IPS-NIHi11 (cell line): ENCODE measurements at places on chromosomes 2 and 18.

DNA sequence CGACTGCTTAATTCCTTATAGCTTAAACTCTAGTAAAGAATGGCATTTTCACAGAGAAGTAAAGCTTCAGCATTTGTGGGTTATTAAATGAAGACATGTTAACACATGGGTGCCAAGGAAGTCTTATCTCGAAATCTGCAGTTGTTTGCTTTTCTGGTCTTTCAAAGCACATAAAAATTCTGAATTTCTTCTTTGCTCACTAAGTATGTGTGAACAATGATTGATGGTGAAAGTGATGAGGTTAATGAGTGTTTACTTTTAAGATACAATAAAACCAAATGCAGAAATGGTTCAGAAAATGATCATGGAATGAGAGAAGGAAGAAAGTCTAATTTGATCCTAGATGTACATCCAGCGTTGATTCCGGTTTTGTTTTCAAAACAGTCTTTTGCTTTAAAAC is 234.6 kb upstream of the RAB12 start:
- no peak for DNase-seq

DNA sequence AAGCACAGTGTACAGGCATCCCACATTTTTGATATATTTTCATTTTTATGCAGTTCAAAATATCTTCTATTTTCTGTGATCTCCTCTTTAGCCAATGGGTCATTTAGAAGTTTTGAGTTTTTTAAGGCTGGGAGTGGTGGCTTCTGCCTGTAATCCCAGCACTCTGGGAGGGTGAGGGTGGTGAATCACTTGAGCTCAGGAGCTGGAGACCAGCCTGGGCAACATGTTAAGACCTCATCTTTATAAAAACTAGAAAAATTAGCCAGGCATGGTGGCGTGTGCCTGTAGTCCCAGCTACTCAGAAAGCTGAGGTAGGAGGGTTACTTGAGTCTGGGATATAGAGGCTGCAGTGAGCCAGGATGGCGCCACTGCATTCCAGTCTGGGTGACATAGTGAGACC is 17.8 kb downstream of the UBR3 start:
- no peak for DNase-seq

GRCh38 chr2:190340369-190340768 is 3.0 kb upstream of the INPP1 start:
- peak; percentile 39 for DNase-seq

DNA sequence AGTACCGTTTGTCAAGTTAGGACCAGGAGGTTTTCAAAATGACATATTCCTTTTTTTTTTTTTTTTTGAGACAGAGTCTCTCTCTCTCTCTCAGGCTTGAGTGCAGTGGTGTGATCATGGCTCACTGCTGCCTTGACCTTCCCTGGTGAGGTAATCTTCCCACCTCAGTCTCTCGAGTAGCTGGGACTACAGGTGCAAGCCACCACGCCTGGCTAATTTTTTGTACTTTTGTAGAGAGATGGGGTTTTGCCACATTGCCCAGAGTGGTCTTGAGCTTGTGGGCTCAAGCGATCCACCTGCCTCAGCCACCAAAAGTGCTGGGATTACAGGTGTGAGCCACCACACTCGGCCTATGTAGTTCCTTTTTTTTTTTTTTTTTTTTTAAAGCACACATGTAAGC is 127.9 kb upstream of the SEC11C start:
- DNase-seq = no peak

GRCh38 chr2:180352620-180353019 is 345.5 kb upstream of the CWC22 start:
- no peak for DNase-seq

DNA sequence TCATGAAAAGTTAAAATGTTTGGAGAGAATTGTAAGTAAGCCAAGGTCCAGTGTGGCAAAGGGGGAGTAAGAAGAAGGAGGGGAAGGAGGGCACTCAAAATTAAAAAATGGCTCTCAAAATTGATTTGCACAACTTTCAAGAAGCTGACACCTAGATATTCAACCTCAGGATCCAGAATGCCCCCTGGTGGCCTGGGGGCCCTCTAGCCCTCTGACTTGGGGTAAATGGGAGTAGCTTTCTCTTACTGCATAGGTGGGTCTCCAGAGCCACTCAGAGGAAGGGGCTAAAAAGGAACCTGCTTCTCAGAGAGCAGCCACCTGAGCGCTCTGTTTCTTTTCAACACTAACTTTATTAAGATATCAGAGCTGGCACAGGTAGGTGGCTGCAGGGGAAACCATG is 968.5 kb downstream of the BCL11A start:
- peak; percentile 37 for DNase-seq

DNA sequence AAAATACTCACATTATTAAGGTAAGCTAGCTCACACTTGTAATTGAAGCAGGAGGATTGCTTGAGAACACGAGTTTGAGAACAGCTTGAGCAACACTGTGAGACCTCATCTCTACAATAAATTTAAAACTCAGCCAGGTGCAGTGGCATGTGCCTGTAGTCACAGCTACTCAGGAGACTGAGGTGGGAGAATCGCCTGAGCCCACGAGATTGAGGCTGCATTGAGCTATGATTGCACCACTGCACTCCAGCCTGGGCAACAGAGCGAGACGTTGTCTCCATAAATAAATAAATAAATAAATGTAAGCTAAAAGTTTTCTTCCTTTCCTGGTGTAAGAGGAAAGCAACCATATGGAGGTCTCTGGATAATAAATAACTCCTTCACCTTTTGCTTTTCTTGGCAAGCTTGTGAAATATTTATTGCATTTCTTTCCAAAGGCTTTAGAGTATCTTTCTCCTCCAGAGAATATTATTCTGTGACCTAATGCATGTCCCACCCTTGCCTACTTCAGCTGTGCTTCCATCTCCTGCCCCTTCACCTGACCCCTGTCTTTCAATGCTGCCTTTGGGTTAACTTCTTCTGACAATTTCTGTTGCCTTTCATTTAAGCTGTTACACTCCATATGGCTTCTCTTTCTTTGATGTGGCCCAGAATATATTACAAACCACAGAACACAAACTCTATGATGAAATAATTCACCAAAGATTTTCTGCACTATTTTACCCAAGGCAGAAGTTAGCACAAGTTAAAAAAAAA is 280.7 kb upstream of the RND3 start:
- DNase-seq = no peak

GRCh38 chr2:229660391-229660790 is 54.0 kb downstream of the DNER start:
- DNase-seq = no peak

DNA sequence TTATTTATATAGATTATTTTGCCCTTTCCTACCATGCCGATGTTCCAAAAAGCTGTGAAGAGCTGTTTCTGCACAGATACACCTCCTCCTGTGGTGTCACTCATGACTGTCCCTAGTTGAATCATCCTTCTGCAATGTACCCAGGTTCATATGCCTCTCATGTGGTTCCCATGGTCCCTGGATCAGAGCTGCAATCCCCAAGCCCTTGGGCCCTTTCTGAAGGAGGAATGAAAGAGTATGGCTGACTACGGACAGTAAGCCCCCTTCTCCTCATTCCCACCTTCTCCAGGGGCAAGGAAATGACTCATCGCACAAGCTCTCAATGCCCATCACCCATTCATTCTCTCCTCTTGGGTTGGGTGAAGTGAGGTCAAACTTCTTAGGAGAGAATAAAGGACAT is 63.9 kb upstream of the ACVR1 start:
- DNase-seq = no peak

DNA sequence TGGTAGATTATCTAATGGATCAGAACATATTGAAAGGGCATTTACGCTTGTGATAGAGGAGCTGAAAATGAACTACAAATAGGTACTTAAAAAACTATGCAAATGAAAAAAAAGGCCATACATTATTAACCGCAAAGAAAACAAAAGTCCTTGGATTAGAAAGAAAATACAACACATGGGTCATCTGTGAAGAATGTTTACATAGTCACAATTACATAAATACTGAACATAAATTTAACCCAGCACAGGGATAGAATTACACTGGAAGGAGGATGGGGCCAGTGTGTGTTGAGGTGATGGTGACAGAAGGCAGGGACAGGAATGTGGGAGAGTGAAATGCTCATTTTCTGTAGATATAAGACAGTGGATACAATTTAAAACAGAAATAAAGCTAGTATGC is 6.6 kb downstream of the NTSR2 start:
- DNase-seq = no peak

GRCh38 chr2:171383134-171383533 is 50.7 kb downstream of the METTL8 start:
- DNase-seq = no peak

GRCh38 chr2:66839551-66840320 is 404.8 kb downstream of the MEIS1 start:
- peak; percentile 24 for DNase-seq

- DNase-seq = no peak
These were observed 124.9 kb downstream of the DSC3 start for GRCh38 chr18:30917651-30918050.

- DNase-seq = no peak
These were observed 197.1 kb upstream of the SMAD2 start for GRCh38 chr18:48127606-48128005.

DNA sequence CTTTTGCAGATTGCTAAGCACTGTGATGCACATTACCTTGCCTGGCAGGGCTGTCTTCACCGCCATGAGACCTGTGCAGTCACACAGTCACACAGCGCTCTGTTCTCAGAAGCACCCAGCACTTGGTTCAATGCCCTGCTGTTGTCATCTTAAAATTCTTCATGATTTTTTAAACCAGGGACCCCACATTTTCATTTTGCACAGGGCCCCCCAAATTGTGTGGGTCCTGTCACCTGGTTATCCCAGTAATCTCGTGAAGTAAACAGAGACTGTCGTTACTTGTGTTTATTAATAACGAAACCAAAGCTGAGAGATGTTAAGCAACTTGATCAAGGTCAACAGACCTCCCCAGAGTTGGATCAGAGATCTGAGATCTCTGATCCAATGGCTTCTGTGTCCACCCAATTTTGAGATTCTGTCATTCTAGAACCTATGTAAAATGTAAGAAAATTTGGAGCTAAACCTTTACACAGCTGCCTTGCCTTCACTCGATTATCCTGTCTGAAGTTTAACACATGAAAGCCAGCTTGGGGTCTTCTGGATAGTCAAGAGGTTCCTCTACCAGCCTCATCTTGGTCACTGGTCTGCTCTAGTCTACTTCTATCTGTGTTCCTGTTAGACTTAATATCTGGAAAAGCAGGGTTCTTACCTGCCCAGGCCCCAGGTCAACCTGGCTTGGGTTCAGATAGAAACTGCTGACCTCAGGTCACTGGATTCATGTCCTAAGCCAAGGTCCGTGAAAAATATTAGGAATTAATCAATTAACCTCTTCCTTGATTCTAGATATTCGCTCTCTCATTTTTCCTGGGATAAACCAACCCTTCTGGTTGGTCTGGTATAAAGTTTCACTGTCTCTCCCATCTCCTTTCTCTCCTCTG is 13.7 kb upstream of the TTC39C start:
- no peak for DNase-seq

GRCh38 chr2:122338000-122338399 is 582.5 kb downstream of the TSN start:
- no peak for DNase-seq

- peak; percentile 83 for DNase-seq
These were observed 70.8 kb upstream of the SMAD7 start for GRCh38 chr18:49021433-49022129.

- DNase-seq = no peak
These were observed 228.7 kb upstream of the SLC8A1 start for GRCh38 chr2:40680547-40680946.

- no peak for DNase-seq
These were observed 19.5 kb downstream of the INPP4A start for GRCh38 chr2:98463988-98464771.

- no peak for DNase-seq
These were observed 6.1 kb downstream of the HJURP start for GRCh38 chr2:233848276-233848675.

DNA sequence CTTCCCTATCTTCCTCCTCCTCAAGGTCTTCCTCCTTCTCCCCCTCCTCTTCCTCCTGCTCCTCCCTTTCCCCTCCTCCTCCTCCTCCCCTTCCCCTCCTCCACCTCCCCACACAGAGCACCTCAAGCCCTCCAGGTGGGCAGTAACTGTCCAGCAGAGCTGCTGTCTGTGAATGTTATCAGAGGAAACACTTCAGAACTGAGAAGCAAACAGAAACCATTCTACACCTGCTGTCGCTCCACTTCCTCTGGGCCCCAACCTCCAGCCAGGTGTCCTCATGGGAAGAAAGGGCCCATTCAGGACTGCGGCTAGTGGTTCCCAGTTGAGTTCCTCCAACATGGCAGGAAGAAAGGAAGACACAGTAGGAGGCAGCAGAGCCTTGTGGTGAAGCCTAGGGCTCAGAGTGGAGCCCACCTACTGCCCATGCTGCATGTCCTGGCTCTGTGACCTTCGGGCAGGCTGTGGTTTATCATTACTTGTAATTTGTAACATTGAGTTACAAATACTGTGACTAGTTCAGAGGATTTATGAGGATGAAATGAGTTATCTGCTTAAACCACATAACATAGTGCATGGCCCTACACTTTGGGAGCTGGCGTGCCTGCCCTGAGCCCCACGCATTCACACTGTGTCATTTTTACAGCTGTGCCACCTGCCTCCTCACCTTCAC is 165.9 kb upstream of the ID2 start:
- no peak for DNase-seq

DNA sequence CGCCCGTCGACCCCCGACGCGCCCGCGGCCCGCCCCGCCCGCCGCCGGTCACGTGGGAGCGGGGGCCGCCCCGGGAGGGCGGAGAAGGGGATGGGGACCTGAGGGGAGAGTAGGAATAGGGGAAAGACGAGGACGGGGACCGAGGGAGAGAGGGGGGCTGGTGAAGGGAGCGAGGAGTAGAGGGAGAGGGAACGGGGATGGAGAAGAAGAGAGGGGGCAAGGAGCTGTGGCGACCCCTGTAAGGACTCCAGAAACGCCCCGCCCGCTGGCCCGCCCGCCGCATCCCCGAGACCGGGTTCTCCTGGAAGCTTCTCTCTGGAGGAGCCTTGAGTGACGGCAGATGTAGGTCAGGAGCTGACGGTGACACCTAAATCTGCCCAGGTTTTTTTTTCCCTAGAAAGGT is 615 bp downstream of the ADNP2 start:
- peak; percentile 83 for DNase-seq

DNA sequence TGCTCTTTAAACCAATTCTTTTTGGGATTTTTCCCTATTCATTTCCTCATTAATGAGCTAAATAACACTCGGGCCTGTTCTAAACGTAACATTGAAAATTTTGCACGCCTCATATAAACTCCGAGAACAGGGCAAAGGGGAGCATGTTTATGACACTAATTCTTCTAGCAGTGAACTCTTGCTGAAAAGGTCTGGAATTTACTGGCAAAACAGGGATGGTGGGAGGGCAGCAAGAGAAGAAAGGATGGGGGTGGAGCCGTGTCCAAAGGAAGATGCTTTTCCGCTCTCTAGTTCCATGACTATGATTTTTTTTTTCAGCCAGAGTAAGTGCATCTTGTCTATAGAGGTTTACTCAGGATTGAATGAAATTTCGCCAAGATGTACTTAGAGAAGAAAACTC is 50.0 kb upstream of the IL1R1 start:
- DNase-seq = no peak

GRCh38 chr2:7552825-7553570 is 635.8 kb downstream of the RNF144A start:
- DNase-seq = no peak

- DNase-seq = no peak
These were observed 151.8 kb upstream of the PTPRM start for GRCh38 chr18:7415081-7415894.

GRCh38 chr2:218257390-218257981 is 3.3 kb upstream of the GPBAR1 start:
- peak; percentile 77 for DNase-seq

GRCh38 chr18:48208432-48209140 is 200.6 kb downstream of the ZBTB7C start:
- DNase-seq = no peak

GRCh38 chr2:45543257-45543656 is 67.8 kb downstream of the SRBD1 start:
- DNase-seq = no peak
